ENCODE measurements at places on chromosomes 2 and 18. TPM values are rescaled to one million over a fixed set of nuclear protein-coding genes. Genes with fewer than 3 reads are reported as not detected.

AQP12B gene
- not detected for total RNA-seq

HOXD12 gene
- not detected for total RNA-seq

PLEKHB2 gene
- 75.7 TPM for total RNA-seq

C2orf68 gene
- 24.7 TPM for total RNA-seq

TEX44 gene
- total RNA-seq: not detected

DSC2 gene
- 12.5 TPM for total RNA-seq

GPBAR1 gene
- total RNA-seq: 6.4 TPM

RGPD3 gene
- 1.00 TPM for total RNA-seq

RTP5 gene
- total RNA-seq: 0.17 TPM

DNA sequence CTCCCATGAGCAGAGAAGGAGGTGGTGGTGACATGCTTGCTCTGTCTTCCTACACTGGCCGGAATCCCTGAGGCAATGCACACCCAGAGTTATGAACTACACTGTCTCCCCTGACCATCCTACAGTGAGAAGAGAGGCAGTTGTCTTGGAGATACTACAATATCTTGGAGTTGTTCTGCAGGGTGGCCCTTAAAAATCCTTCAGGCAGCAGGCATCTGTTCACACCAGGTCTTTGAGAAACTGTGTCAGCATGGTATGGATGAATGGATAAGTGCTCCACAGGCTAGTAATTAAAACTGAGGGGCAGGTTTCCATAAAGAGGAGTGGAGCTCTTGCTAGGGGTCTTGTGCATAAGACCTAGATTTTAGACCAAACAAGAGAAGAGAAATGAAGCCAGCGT, 223.7 kb upstream of the COPS8 start:
- H3K27ac ChIP-seq: no peak overlapping the region
- H3K27me3 ChIP-seq: no peaks in the 10 kb centered on the region
- DNase-seq: no peak
- H3K4me3 ChIP-seq: no peak overlapping the region
- H3K4me1 ChIP-seq: no peaks in the 10 kb centered on the region

- H3K4me3 ChIP-seq: no peak overlapping the region
- H3K27me3 ChIP-seq: no peaks in the 10 kb centered on the region
- H3K36me3 ChIP-seq: no peaks in the 10 kb centered on the region
These were observed 6.9 kb upstream of the CHRNA1 start for GRCh38 chr2:174771136-174771535.

DNA sequence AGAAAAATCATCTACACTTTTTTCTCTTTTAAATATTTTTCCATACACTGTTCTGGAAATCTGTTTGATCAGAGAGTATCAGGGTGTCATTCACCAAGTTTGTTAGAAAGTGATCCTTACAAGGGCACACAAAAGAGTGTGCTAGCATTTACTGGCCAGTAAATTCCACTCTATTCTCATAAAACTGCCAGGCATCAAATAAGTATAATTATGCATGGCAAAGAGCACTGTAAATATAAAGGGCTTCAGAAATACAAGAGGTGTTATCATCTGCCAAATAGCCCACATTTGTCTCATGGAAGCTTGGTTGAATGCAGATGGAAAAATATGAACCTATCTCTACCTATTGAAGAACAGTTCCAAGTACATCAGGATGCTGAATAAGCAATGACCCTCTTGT, 847.3 kb upstream of the ACVR2A start:
- no peaks in the 10 kb centered on the region for H3K27me3 ChIP-seq
- H3K36me3 ChIP-seq: no peaks in the 10 kb centered on the region

DNA sequence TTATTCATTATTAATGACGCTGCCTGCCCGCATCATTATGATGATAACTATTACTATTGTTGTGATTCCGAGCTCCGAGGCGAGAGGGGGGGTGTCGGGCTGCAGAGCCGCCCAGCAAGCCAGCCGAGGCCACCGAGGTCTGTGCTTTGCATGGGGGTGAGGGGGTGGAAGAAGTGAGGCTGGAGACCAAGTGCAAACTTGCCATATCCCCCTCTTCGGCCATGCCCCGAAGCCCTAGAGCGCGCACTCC, 3.6 kb downstream of the BCL11A start:
- H3K4me1 ChIP-seq: peaks cover 63% of the 10 kb centered on the region
- H3K4me3 ChIP-seq: peak overlapping the region; percentile 50
- H3K27ac ChIP-seq: peak overlapping the region; percentile 70
- peaks cover 7% of the 10 kb centered on the region for H3K27me3 ChIP-seq
- no peaks in the 10 kb centered on the region for H3K36me3 ChIP-seq

- peak overlapping the region; percentile 95 for H3K27ac ChIP-seq
- peak; percentile 94 for DNase-seq
- H3K27me3 ChIP-seq: no peaks in the 10 kb centered on the region
These were observed 1.1 kb downstream of the HPCAL1 start for GRCh38 chr2:10303694-10304378.

GRCh38 chr18:70422391-70422965, 133.6 kb downstream of the SOCS6 start:
- H3K36me3 ChIP-seq: no peaks in the 10 kb centered on the region
- no peak for DNase-seq
- H3K27me3 ChIP-seq: no peaks in the 10 kb centered on the region

- H3K4me1 ChIP-seq: no peaks in the 10 kb centered on the region
- no peak overlapping the region for H3K27ac ChIP-seq
- no peak overlapping the region for H3K4me3 ChIP-seq
- peak; percentile 22 for DNase-seq
- no peaks in the 10 kb centered on the region for H3K36me3 ChIP-seq
These were observed 28.9 kb upstream of the IER3IP1 start for GRCh38 chr18:47204908-47205522.

- H3K27me3 ChIP-seq: no peaks in the 10 kb centered on the region
- no peak overlapping the region for H3K4me3 ChIP-seq
- no peaks in the 10 kb centered on the region for H3K36me3 ChIP-seq
- peaks cover 11% of the 10 kb centered on the region for H3K4me1 ChIP-seq
- no peak for DNase-seq
These were observed 87.6 kb downstream of the SEMA4F start for GRCh38 chr2:74741629-74742028.

GRCh38 chr2:219469186-219469724, 29.4 kb upstream of the GMPPA start:
- DNase-seq: no peak
- no peaks in the 10 kb centered on the region for H3K27me3 ChIP-seq

GRCh38 chr2:96775160-96775559, 14.5 kb downstream of the CNNM4 start:
- H3K4me1 ChIP-seq: peaks cover 19% of the 10 kb centered on the region
- no peak for DNase-seq
- no peak overlapping the region for H3K4me3 ChIP-seq

- H3K27me3 ChIP-seq: no peaks in the 10 kb centered on the region
- no peaks in the 10 kb centered on the region for H3K36me3 ChIP-seq
- H3K27ac ChIP-seq: no peak overlapping the region
- no peak overlapping the region for H3K4me3 ChIP-seq
- no peak for DNase-seq
These were observed 19.7 kb upstream of the RIOK3 start for GRCh38 chr18:23433360-23433759.

- no peak for DNase-seq
- H3K36me3 ChIP-seq: no peaks in the 10 kb centered on the region
- no peaks in the 10 kb centered on the region for H3K27me3 ChIP-seq
- H3K4me1 ChIP-seq: no peaks in the 10 kb centered on the region
- H3K4me3 ChIP-seq: no peak overlapping the region
These were observed 304.5 kb upstream of the FANCL start for GRCh38 chr2:58545300-58546280.

DNA sequence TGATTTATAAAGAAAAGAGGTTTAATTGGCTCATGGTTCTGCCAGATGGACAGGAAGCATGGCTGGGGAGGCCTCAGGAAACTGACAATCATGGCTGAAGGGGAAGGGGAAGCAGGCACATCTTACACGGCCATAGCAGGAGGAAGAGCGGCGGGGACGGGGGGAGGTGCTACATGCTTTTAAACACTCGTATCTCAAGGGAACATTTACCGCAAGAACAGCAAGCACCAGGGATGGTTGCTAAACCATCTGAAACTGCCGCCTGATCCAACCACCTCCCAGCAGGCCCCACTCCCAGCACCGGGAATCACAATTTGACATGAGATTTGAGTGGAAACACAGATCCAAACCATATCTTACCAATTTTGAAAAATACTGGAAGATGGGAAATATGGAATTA, 362.8 kb downstream of the FBXO15 start:
- no peaks in the 10 kb centered on the region for H3K4me1 ChIP-seq
- DNase-seq: no peak
- H3K27me3 ChIP-seq: no peaks in the 10 kb centered on the region
- H3K27ac ChIP-seq: no peak overlapping the region
- H3K36me3 ChIP-seq: no peaks in the 10 kb centered on the region

GRCh38 chr2:71601136-71602114, 148.1 kb downstream of the DYSF start:
- DNase-seq: no peak
- no peaks in the 10 kb centered on the region for H3K27me3 ChIP-seq
- no peak overlapping the region for H3K4me3 ChIP-seq
- H3K4me1 ChIP-seq: peaks cover 42% of the 10 kb centered on the region
- H3K36me3 ChIP-seq: peaks cover 26% of the 10 kb centered on the region

DNA sequence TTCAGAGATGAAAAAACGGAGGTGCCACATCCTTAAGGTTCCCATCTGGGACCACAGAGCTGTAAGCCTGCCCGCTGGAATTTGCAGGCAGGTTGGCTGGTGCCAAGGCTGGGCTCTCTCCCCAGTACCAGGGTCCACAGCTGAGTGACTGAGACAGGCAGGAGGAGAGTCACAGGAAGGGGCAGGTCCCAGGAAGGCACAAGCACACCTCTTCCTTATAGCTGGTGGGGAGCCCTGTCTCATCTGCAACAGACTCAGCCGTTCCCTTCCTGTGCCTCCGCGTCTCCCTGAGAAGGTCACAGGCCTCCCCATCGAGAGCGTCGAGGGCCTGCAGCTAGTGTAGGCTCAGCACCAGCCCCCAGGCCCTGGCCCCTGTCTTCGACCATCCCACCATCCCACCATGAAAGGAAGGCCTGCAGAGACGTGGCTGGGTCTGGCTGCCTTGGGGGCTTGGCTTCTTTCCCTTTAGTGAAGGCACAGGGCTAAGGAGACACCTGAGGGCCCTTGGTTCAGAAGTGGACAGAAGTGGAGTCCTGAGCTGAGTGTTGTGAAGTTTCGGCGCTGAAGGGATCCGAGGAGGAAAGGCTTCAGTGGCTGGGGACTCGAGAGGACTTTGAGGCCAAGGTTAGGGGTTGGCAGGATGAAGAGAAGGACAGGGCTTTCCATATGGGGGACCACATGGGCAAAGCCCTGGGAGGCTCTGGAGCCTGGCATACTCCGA, 26.8 kb downstream of the GLI2 start:
- H3K4me1 ChIP-seq: peaks cover 16% of the 10 kb centered on the region
- H3K4me3 ChIP-seq: no peak overlapping the region
- no peaks in the 10 kb centered on the region for H3K36me3 ChIP-seq
- no peak for DNase-seq
- H3K27me3 ChIP-seq: no peaks in the 10 kb centered on the region

- H3K27me3 ChIP-seq: no peaks in the 10 kb centered on the region
- H3K4me3 ChIP-seq: no peak overlapping the region
- peak overlapping the region; percentile 98 for H3K27ac ChIP-seq
- H3K4me1 ChIP-seq: peaks cover 14% of the 10 kb centered on the region
- DNase-seq: no peak
- no peaks in the 10 kb centered on the region for H3K36me3 ChIP-seq
These were observed 4.5 kb downstream of the STK17B start for GRCh38 chr2:196166876-196167275.

DNA sequence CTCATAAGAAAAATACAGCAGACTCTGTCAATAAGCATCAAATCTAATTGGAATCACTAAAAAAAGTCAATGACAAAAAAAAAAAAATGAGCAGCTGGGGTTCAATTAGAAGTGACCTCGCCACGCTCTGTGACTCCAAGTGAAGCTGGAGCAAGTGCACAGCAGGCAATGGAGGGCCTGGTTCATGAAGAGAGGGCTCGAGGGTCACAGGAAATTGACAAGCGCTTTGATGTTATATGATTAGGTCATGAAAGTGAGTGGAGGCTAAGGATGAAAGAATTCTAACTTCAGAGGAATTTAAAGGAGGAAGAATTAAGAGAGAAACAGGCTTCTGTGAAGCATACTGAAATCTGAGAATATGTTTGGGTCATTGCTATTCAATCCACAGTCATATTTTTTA, 85.4 kb upstream of the TMEM18 start:
- H3K36me3 ChIP-seq: no peaks in the 10 kb centered on the region
- no peaks in the 10 kb centered on the region for H3K4me1 ChIP-seq
- DNase-seq: no peak
- H3K27me3 ChIP-seq: no peaks in the 10 kb centered on the region

DNA sequence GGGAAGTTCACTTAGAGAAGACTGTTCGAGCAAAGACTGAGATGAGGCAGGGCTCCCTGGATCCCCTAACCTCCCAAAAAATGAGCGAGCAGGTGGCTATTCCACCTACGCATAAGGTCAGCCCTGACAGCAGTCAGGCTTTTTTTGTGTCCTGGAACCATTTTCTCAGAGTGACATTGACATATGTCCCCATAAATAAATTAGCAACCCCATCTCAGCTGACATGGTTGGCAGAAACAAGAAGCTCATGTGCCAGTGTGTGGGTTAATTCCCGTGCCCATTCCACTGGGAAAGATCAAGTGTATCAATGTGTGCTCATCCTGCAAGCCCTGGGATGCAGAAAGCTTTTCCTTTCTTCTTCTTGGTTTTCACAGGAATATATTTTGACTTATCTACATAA, 740.4 kb upstream of the CELF4 start:
- no peaks in the 10 kb centered on the region for H3K4me1 ChIP-seq
- no peak overlapping the region for H3K4me3 ChIP-seq
- DNase-seq: no peak
- H3K27ac ChIP-seq: no peak overlapping the region
- no peaks in the 10 kb centered on the region for H3K36me3 ChIP-seq
- no peaks in the 10 kb centered on the region for H3K27me3 ChIP-seq

DNA sequence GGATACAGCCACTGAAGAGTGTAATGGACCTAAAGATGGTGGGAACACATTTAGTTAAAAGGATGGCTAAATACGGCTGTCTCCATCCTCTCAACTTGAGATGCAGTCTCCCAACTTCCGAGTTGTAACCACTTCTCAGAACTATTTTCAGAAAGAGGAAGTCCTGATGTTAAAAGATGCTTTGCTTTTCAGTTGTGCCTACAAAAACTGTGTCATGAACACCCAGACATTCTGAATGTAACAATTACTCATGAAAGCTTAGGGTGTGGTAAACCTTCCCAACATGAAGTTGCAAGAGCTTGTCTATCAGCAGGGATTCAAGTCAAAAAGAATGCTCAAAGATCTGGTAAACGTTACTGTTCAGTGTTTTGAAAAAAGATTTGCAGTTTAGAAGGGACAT, 147.9 kb downstream of the DOCK10 start:
- peaks cover 3% of the 10 kb centered on the region for H3K4me1 ChIP-seq
- no peak overlapping the region for H3K4me3 ChIP-seq
- DNase-seq: no peak
- H3K27ac ChIP-seq: peak overlapping the region; percentile 12
- H3K36me3 ChIP-seq: no peaks in the 10 kb centered on the region

DNA sequence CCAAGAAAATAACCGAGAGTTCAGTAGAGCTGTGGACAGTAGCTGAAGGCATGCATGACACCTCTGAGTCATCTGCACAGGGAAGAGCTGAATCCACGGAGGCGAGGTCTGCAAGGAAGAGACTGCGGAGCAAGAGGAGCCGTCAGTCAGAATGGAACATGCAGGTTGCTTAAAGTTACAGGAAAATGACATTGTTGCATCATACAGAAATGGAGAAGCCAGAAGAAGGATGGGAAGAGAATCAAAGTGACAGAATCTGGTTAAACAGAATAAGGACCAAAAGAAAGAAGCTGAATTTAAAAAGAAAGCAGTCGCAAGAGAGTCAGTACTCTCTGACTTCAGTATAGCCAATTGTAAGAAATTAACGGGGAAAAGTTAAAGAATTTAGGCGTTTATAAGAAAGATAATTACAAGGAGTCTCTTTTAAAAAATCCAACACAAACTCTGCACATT, 533.8 kb downstream of the ADCYAP1 start:
- H3K27me3 ChIP-seq: no peaks in the 10 kb centered on the region
- no peak overlapping the region for H3K4me3 ChIP-seq
- DNase-seq: no peak
- no peaks in the 10 kb centered on the region for H3K4me1 ChIP-seq
- H3K27ac ChIP-seq: no peak overlapping the region
